ENCODE measurements at places on chromosomes 11 and 22.

DNA sequence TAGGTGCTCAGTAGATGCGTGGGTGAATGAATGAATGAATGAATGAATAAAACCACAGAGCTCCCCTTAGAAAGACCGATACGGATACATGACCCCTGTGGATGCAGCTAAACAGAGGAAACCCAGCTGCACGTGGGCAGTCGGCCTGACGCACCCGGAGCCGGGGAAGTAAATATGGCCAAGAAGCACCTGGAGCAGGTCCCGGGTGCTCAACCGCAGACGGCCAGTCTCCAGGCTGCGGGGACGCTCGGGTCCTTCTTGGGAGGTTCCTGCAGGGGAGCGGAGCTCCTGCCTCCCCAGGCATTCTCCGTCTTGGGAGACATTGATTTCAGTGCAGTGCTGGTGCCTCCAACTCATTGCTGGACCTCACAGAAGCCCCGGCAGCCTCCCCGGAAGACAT is 11.7 kb upstream of the TPCN2 start:
- no peak for DNase-seq

DNA sequence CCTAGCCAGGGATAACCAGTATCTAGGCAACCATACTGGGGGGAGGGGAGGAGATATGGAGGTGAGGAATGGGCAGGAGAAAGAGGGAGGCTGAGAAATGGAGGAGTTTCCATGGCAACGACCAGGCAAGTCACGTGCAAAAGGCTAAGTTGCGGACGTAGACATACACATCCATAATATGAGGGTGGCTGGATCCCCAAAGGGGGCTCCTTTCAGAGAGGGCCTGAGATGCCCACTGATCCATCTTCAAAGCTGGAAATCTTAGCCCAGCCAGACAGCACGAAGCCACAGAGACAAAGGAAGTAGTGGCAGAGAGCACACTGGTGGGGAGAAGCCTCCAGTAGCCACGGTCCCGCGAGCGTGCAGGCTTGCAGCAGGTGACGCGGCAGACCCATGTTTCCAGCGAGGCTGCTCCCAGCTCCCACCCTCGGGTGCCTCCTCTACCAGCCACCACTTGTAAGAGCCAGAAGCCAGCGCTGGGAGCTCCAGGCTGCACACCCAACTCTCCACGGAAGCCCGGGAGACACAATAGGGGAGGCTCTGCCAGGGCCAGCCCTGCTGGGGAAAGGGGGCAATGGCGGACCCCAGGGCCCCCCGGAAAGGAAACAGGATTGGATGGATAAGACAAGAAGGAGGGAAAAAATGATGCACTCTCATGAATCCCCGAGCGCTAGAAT is 938 bp downstream of the FXYD6 start:
- DNase-seq: no peak

DNA sequence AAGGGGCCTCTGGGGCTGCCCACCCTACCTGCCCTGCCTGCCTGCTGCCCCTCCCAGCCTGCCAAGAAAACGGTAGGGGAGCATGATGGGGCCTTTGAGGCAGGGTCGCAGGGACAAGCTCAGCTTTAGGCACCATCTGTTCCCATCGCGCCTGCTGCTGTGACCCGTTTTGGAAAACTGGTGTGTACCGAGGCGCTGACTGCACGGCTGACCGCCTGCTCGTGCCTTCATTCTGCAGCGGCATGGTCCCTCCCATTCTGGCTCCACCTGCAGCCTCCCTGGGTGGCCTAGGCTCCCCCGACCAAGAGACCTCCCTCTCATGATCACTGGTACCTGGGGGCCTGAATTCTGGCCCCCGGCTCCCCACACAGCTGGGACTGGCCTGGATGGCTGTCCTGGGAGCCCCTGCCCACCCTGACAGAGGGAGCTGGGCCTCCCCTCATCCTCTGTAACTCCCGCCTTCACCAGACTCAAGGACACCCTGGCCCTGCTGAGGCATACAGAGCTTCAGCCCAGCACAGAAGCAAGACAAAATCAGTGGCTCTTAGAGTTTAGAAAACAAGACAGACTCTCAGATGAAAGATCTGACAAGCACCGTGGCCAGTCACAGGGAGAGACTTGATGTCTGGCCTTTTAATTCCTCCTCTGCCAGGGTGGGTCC is 6.5 kb upstream of the MYRF start:
- DNase-seq: no peak

DNA sequence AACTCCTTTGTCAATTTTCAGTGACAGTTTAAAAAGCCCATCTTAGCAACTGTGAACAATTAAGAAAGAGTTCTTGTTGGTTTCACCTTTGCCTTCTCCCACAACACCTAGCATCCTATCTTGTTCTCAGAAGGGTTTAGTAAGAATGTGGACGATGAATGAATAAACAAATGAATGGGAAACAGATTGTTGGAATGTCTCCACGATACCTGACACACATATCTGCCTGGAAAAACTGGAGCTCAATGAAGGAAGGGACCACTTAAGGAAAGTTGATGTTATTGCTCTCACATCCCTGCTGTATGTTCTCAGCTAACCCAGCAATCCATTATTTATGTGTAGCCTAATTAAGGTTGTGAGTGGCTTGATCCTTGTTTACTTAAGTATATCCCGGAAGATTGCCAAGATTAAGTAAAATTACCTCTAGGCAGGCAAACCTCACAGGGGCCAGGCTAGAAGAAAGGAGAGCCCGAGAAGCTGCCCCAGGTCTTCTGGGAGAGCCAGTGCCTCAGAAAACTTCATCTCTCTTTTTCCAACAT is 286.4 kb downstream of the NXPE2 start:
- DNase-seq: no peak

- no peak for DNase-seq
Measured at GRCh38 chr22:20567371-20567847, 60.0 kb downstream of the MED15 start.

DNA sequence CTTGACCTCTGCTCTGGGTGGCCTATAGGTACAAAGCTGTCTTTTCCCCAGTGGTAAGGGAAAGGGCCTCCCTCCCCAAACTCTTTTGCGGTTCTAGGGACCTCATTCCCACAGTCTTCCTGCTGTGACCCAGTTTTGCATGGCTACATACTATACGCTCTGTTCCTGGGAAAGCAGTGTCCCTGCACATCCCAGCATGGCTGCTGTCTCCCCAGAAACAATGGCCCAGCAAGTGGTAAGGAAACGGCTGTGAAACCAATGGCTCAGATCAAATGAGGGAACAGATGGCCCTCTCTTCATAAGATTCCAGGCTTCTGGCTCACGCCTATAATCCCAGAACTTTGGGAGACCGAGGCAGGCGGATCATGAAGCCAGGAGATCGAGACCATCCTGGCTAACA is 41.1 kb downstream of the RPL27A start:
- DNase-seq: no peak

DNA sequence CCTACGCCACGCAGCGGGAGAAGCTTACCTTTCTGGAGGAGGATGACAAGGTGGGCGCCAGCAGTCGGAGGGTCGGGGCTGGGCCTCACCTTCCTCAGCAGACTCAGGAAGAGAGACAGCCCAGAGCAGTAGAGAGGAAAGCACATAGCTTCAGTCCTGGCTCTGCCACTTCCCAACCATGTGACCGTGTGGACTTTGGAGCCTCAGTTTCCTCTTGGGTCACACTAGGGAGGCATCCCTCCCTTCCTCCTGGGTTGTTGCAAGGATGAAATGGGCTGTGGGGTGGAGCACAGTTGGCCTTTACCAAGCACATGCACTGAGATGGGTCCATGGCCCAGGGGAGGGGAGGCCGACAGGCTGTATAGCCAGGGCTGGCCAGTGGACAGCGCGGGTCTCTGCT is 12.9 kb downstream of the DPP3 start:
- no peak for DNase-seq

DNA sequence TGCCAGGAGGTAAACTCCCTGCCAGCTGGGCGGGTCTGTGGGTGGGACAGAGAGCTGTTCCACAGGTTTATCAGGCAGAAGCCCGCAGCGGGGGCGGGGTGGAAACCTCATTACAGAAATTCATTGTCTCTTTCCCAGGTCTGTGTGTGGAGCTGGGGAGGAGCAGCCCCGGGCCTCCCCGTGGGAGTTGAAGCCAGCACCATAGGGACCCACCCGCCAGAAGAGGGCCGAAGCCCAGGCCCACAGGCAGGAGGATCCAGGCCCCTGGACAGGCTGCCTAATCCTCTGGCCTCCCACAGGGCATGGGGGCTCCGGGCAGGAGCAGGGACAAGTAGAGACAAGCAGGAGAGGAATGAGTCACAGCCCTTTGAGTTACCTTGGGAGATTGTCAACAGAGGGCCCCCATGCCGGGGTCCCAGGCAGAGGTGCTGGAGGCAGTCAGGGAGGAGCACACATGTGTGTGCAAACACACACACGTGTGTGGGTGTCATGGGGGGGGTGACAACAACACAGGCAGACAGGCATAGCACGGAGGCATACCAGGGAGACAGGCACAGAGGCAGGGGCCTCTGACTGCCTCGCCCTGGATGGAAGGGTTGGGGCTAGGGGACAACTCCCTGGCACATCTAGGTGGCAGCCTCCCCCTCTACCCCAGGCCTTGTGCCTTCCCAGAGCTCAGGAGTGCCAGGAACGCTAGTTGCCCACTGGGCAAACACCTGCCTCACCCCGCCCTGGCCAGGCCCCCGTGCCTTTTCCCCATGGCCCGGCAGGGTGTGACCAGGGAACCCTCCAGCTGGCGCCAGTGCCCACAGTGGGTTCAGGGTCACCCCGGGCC is 1.4 kb downstream of the CDC42BPG start:
- no peak for DNase-seq

- no peak for DNase-seq
Measured at GRCh38 chr11:70398834-70399680, 728 bp downstream of the CTTN start.

- DNase-seq: no peak
Measured at GRCh38 chr22:29838599-29838956, 504 bp upstream of the ASCC2 start.

DNA sequence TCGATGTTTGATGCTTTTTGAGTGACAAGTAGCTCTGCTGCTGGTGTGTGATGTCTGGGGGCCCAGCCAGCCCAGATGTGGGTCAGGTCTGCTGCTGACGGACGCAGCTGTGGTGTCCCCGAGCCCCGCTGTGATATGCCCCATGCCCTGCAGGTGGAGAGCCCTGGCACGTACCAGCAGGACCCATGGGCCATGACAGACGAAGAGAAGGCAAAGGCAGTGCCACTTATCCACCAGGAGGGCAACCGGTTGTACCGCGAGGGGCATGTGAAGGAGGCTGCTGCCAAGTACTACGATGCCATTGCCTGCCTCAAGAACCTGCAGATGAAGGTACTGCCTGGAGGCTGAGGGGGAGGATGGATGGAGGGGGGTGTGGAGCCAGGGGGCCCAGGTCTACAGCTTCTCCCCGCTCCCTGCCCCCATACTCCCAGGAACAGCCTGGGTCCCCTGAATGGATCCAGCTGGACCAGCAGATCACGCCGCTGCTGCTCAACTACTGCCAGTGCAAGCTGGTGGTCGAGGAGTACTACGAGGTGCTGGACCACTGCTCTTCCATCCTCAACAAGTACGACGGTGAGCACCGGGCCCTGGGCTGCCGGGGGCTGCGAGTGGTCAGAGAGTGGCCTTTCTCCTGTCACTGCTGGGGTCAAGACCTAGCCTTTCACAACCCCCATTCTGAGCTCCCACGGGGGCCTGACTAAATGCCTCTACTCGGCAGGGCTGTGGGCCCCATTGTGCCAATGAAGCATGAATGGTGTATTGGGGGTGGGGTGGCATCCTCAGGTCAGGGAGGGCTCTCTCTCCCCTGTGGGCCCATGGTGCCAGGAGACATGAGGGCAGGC is 7.3 kb downstream of the AIP start:
- DNase-seq: no peak

DNA sequence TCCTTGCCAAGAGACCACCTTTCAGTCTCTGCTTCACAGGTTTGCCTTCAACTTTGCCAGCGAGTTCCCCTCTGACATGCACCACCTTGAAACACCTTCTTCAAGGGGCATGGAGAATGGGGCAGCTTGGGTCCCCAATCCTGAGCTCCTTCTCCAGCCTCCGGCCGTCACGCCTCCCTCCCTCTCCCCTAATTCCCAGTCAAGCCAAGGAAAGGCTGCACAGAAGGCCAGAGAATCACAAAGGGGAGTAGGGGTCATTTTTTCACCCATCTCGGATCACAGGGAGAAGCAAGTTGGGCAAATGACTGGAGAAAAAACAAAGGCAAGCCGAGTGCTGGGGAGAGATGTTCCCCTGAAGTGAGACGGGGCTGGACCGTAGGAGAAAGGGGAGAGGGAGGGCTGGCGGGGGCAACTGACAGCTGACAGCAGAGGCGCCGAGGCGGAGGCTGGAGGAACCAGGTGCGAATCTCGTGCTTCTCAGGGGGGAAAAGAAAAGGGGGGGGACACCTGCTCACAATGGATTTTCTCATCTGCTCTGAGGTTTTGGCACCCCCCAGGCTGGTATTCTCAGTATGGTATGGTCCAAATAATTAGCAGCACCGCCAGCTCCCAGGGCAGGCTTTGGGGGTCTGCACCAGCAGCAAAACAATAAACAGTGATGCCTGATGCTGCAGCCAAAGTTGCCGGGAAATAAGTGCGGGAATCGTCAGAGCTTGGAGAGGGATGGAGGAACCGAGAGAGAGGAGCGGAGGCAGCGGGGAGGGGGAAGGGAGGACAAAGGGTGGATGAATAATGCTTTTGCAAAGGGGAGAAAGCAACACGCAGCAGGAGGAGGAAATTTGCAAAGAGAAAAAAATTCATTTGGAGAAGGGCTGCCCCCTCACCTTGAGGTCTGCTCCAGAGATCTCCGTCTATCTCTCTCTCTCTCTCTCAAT is 644 bp downstream of the YPEL4 start:
- DNase-seq: no peak

GRCh38 chr22:21623648-21623970 is 6.2 kb downstream of the YDJC start:
- no peak for DNase-seq

DNA sequence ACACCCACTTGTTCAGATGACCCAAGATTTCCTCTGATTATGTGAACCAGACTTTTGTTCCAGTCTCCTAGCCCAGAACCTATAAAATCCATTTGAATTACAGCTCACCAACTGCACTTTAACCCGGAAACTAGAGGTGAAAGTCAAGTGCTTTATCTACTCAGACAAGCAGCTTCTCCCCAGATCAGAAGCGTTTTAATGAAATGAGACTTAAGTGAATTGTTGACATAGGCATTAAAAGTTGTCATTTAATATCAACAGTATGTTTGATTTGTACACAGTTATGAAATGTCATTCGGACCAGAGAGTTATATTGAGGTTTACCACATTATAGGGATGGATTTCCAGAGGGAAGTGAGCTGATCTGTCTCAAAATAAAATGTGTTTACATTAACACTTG is 52.0 kb downstream of the CADM1 start:
- no peak for DNase-seq

All from NCI-H524 treated with DMSO at 0.1 percent for 48 hours (cell line).